ENCODE measurements at places on chromosomes 5 and 9.

DNA sequence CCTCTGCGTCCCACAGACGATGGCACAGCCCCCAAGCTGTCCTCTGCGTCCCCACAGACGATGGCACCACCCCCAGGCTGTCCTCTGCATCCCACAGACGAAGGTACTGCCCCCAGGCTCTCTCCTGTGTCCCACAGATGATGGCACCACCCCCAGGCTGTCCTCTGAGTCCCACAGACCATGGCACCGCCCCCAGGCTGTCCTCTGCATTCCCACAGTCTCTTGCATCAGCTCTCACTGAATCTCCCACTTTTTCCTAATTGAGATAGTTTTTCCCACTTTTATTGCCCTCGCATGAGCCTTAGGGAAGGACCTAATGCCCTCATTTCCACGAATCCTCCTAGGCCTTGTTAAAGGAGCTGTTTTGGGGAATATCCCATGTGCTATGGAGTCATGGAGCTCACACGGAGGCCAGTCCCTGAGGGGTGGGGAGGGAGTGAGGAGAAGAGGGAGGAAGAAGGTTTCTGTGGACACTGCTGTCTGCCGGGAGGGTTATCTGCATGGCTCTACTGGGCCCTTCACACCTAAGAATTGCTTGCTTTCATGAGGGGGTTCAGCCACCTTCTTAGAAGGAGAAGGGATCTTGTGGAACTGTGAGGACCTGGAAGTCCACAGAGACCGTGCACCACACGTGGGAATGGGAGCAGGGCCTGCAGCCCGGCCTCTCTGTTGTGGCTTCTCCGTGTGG lies 58.2 kb upstream of the PTCH1 start:
- no peaks in the 10 kb centered on the region for H3K36me3 ChIP-seq
- H3K27ac ChIP-seq: no peak overlapping the region
- DNase-seq: no peak
- H3K4me3 ChIP-seq: no peak overlapping the region
- peaks cover 38% of the 10 kb centered on the region for H3K27me3 ChIP-seq

DNA sequence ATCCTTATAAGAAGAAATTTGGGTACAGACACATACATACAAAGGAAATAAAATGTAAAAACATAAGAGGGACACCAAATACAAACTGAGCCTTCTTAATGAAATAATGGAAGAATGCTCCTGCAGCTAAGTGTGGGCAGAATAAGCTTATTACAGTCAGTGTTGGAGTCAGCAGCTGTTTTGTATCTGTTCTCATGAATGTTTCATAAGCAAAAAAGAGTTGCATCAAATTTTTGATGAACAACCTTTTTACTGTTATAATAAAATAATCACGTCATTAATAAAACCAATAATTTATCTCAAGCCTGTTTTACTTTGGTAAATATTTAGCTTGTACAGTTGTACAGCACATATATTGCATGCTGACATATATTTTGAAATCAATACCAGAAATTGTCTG lies 545.6 kb downstream of the LRRC70 start:
- H3K4me3 ChIP-seq: no peak overlapping the region
- no peak for DNase-seq
- H3K4me1 ChIP-seq: no peaks in the 10 kb centered on the region
- no peak overlapping the region for H3K27ac ChIP-seq
- no peaks in the 10 kb centered on the region for H3K27me3 ChIP-seq

- no peak overlapping the region for H3K4me3 ChIP-seq
- peaks cover 2% of the 10 kb centered on the region for H3K36me3 ChIP-seq
- H3K27me3 ChIP-seq: no peaks in the 10 kb centered on the region
- no peak overlapping the region for H3K27ac ChIP-seq
- no peak for DNase-seq
These were observed 22.2 kb upstream of the EXOC3 start for GRCh38 chr5:420632-421286.

- no peak for DNase-seq
- peaks cover 5% of the 10 kb centered on the region for H3K4me1 ChIP-seq
- H3K27ac ChIP-seq: peak overlapping the region; percentile 9
These were observed 24.6 kb downstream of the HSDL2 start for GRCh38 chr9:112404508-112404932.

GRCh38 chr9:83649515-83649914 lies 26.6 kb downstream of the IDNK start:
- peaks cover 6% of the 10 kb centered on the region for H3K4me1 ChIP-seq
- peaks cover 13% of the 10 kb centered on the region for H3K36me3 ChIP-seq
- no peak overlapping the region for H3K27ac ChIP-seq
- DNase-seq: no peak

GRCh38 chr9:35501946-35502345 lies 12.0 kb downstream of the RUSC2 start:
- H3K27ac ChIP-seq: no peak overlapping the region
- no peak for DNase-seq
- H3K4me1 ChIP-seq: peaks cover 6% of the 10 kb centered on the region
- H3K4me3 ChIP-seq: no peak overlapping the region

GRCh38 chr5:146101646-146102045 lies 3.7 kb downstream of the PLAC8L1 start:
- no peaks in the 10 kb centered on the region for H3K4me1 ChIP-seq
- no peak overlapping the region for H3K27ac ChIP-seq
- H3K27me3 ChIP-seq: no peaks in the 10 kb centered on the region
- no peaks in the 10 kb centered on the region for H3K36me3 ChIP-seq

- H3K27ac ChIP-seq: no peak overlapping the region
- no peak overlapping the region for H3K4me3 ChIP-seq
- no peaks in the 10 kb centered on the region for H3K4me1 ChIP-seq
- H3K27me3 ChIP-seq: no peaks in the 10 kb centered on the region
- no peak for DNase-seq
- no peaks in the 10 kb centered on the region for H3K36me3 ChIP-seq
These were observed 15.8 kb downstream of the ERCC8 start for GRCh38 chr5:60929024-60929423.

- H3K4me3 ChIP-seq: no peak overlapping the region
- H3K27ac ChIP-seq: no peak overlapping the region
These were observed 69.8 kb downstream of the SGCD start for GRCh38 chr5:156396830-156397081.

DNA sequence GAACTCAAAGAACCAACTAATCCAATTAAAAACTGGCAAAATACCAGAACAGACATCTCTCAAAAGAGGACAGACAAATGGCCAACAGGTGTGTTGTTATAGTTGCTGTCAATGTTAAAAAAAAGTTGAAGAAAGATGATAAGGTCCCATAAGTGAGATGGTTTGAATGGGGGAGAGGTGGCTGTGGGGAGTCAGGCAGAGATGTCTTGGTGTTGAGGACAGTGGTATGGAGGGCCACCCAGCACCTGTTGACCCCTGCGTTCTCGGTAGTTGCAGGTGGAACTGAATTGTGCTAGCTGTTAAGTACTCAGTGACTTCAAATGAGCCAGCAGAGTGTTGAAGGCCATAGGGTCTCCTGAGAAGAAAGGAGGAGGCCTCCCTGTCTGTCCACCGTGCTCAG lies 55.9 kb upstream of the PITX1 start:
- H3K4me1 ChIP-seq: no peaks in the 10 kb centered on the region
- no peak overlapping the region for H3K27ac ChIP-seq
- H3K36me3 ChIP-seq: no peaks in the 10 kb centered on the region
- DNase-seq: no peak
- peaks cover 14% of the 10 kb centered on the region for H3K27me3 ChIP-seq

DNA sequence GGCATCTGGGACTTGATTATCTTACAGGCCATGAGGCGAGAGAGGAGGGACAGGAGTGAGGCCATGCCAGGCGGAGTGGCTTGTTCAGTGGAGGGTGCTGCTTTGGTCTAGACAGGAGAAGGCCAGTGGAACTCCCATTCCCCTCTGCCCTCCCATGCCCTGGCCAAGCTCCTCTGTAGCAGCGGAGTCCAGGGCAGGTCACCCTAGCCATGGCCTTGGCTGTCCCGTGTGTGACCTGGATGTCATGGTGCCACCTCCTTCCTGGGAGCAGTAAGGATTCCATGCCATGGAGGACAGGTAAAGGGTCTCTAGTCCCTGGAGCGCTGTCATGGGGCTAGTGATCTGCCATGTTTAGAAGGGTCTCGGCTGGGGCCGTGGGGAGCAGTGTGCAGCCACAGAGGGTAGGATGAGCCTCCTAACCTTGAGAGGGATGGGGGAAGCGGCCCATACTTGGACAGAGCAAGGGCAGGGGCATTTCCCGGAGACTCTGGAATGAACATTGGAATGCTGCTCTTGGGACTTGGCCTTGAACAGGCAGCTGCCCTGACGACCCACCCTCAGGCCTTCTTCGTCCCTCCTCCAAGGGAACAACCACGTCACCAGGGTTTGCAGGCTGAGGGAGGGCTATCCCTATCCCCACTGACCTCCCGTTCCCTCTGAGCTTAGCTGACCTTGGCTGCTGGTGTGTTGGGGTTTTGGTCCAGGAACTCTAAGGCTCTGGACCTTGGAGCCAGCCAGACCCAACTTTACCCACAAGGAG lies 100.4 kb downstream of the DAB2IP start:
- H3K36me3 ChIP-seq: no peaks in the 10 kb centered on the region
- no peak overlapping the region for H3K4me3 ChIP-seq
- no peak overlapping the region for H3K27ac ChIP-seq
- no peaks in the 10 kb centered on the region for H3K27me3 ChIP-seq

GRCh38 chr9:88645172-88645878 lies 110.3 kb downstream of the NXNL2 start:
- peaks cover 2% of the 10 kb centered on the region for H3K36me3 ChIP-seq
- DNase-seq: no peak
- no peak overlapping the region for H3K27ac ChIP-seq
- H3K27me3 ChIP-seq: peaks cover 59% of the 10 kb centered on the region
- H3K4me1 ChIP-seq: no peaks in the 10 kb centered on the region

GRCh38 chr5:5741418-5741817 lies 318.9 kb downstream of the ICE1 start:
- H3K4me1 ChIP-seq: no peaks in the 10 kb centered on the region
- DNase-seq: no peak
- no peaks in the 10 kb centered on the region for H3K27me3 ChIP-seq
- peaks cover 2% of the 10 kb centered on the region for H3K36me3 ChIP-seq
- H3K27ac ChIP-seq: peak overlapping the region; percentile 25

GRCh38 chr9:128862401-128862851 lies 19.3 kb downstream of the KYAT1 start:
- no peaks in the 10 kb centered on the region for H3K27me3 ChIP-seq
- H3K36me3 ChIP-seq: no peaks in the 10 kb centered on the region
- peaks cover 6% of the 10 kb centered on the region for H3K4me1 ChIP-seq
- DNase-seq: no peak

- peak overlapping the region; percentile 99 for H3K4me3 ChIP-seq
- no peaks in the 10 kb centered on the region for H3K36me3 ChIP-seq
- H3K27ac ChIP-seq: peak overlapping the region; percentile 98
- peaks cover 27% of the 10 kb centered on the region for H3K4me1 ChIP-seq
- no peaks in the 10 kb centered on the region for H3K27me3 ChIP-seq
These were observed 665 bp downstream of the RASA1 start for GRCh38 chr5:87268126-87268969.

DNA sequence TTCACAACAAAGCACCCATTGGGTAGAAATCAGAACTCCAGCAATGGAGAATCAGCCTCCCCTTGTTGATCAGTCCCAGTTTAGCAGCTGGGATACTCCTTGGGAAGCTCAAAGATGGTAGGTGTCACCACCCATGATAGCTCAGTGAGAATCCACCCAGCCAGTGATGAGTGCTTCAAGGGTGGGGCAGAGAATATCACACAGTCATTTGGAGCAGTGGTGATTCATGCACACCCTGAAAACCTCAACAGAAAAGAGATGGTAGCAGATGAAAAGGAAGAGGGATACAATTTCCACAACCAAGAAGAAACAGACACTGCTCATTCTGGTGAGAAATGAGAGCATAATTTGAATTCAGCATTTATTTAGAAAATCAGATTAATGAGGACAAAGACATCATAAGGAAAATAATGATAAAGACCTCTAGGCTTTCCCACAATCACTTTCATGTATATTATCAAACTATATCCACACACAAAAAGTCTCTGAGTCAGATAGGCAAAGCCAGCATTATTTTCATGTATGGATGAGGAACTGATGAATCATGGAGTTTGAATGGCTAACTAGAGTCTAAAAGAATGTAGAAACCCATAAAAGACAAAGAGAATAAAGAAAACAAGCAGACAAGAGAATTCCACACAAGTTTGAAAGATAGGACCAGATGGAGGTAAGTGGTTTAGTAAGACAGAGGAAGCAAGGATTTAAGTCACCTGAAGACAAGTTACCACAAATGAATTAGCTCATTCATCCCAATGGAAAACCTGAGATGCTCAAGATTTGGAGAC lies 82.9 kb downstream of the FEM1C start:
- peak; percentile 53 for DNase-seq
- peak overlapping the region; percentile 45 for H3K4me3 ChIP-seq
- H3K4me1 ChIP-seq: peaks cover 5% of the 10 kb centered on the region
- H3K27me3 ChIP-seq: peaks cover 40% of the 10 kb centered on the region

DNA sequence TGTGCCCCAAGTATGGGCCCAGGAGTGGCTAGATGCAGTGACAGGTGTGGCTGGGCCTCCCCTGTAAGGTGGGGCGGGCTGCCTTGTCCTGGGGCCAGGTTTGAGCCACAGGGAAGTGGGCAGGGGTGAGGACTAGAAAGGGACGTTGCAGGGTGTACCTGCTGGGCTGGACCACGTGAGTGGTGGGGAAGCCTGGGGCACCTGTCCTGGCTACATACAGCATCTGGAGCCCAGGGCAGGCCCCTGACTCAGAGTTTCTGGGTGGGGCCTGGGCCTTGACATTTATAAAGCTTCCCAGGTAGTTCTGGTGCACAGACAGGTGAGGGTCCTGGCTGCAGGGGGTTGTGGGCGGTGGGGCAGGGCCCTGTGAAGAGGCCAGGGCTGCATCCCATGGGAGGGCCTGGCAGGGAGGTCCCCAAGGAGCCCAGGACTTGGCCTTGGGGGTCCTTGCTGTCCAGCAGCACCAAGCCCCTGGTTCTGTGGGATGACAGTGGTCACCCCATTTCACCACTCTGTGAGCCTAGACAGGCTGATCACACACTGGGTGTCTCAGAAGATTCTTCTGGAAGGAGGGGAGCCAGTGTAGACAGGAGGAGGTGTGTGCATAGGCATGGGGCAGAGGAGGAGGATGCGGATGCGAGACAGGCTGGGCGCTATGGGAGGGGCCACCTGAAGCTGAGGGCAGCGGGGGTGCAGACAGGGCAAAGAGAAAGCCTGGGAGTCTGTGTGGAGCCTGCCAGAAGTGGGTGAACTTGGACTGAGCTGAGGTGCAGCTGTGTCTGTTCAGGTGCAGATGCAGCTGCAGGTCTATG lies 94.0 kb downstream of the PHF2 start:
- no peak overlapping the region for H3K27ac ChIP-seq
- peaks cover 5% of the 10 kb centered on the region for H3K36me3 ChIP-seq
- H3K4me1 ChIP-seq: no peaks in the 10 kb centered on the region
- no peak overlapping the region for H3K4me3 ChIP-seq
- DNase-seq: no peak

GRCh38 chr9:84850830-84851392 lies 181.4 kb downstream of the NTRK2 start:
- peaks cover 7% of the 10 kb centered on the region for H3K27me3 ChIP-seq
- H3K36me3 ChIP-seq: no peaks in the 10 kb centered on the region
- H3K27ac ChIP-seq: no peak overlapping the region
- H3K4me3 ChIP-seq: no peak overlapping the region
- H3K4me1 ChIP-seq: no peaks in the 10 kb centered on the region
